ENCODE measurements at places on chromosomes 12 and 14.

DNA sequence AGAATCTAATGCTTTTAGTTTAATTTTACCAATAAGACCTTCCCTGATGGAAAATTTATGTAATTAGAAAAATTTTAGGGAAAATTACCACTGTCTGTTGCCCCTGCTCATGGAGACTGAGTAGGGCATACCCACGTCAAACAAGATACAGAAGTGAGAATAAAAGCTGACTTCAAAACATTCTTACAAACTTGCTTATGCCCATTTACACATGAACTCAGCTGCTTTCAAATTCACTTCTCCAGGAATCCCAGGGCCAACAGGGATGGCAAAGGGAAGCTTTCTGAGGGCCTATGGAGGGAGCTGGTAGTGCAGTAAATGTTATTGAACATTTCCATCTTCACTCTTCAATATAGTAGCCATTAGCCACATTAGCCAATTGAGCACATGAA is 4.8 kb upstream of the NINJ2 start:
- peak; percentile 22 for DNase-seq

DNA sequence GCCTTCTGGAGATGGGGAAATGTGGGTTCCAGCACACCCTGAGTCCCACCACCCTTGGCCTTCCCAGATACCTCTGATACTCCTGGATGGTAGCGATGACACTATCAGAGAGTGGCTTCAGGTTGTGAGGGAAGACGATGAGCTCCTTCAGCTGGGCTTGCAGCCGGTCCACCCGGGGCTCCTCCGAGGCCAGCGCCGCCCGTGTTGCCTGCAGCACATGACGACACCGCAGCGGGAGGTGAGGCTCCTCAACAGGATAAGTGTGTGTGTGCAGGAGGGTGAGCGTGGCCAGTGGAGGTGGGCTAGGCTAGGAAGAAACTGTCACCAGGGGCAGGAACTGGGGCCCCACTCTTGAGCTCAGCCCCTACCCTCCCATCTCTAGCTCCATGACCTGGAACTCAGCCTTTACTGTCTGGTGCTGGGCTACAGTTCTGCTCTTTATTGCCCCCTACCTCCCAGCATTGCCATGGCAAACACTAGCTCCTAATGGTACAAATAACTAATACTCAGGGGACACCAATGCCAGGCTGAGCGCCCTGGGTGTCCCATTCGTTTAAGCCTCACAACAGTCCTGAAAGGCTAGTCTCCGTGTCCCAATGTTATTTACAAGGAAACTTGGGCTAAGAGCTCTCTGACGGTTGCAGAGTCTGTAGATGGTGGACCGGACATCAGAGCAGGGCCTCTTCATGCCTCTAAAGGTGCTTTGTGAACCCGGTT is 64.1 kb downstream of the SYNE3 start:
- peak; percentile 33 for DNase-seq

- DNase-seq, result no peak
Measured at GRCh38 chr12:30106204-30106965, 322.6 kb upstream of the TMTC1 start.

DNA sequence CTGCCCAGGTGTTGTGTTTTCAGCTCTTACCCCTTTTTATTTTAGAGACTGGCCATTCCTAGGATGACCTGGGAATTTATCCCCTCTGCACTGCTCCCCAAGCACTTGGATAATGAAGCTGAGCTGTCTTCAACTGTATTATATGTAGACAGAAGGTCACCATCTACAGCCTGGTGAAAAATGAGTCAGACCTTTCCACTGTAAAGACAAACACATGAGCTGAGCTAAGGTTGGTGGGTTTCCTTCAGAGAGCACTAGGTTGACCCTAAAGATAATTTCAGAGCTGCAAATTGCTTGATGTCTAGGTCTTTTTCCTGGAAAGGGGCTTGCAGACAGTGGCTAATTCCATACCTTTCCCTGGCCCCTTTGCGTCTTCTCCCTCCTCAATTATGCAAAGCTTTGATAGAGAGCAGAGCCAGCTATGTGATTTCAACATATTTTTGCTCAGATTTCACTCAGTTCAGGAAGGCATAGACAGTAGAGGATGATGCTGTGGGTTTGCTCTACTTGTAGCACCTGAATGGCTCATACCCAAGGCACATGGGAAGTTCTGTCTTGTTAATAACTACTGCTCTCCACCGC is 9.2 kb upstream of the IKZF4 start:
- no peak for DNase-seq

DNA sequence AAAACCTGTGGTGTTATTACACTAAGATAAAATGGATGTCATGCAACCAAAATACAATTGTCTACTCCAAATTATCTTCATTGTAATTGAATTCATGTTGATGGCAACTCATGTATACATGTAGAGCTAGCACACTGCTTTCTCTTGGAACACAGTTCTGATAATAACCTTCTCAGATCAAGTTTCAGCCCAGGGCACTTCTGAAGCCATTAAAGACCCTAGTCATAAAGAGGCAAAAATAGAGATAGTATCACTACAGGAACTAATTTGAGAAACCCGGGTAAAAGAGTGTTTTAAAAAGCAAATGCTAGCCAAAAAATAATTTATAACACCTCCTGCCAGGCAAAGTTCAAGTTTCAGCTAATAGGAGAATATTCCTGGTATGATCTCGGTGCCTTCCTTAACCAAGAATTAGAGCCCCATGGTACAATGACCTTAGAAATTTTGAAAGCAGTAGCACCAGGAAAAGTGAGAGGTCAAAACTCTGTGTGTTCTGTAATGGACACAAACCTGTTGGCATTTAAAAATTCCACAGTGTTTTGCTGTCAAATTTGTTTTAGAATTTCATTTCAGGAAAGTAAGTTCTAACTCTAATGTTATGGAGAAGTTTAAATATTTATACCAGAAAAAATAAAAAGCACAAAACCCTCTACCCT is 105.0 kb upstream of the FRMD6 start:
- DNase-seq, result no peak

DNA sequence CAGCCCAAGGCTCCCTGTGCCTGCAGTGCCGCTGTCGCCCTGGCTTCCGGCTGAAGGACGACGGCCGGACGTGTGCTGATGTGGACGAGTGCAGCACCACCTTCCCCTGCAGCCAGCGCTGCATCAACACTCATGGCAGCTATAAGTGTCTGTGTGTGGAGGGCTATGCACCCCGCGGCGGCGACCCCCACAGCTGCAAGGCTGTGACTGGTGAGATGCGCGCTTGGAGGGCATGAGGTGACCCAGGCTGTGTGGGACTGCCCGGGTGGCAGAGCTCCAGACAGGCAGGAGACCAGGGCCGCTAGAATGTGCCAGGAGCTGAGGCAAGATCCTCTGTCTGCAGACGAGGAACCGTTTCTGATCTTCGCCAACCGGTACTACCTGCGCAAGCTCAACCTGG is 19.6 kb upstream of the NXPH4 start:
- no peak for DNase-seq

- no peak for DNase-seq
Measured at GRCh38 chr12:21819236-21819635, 44.7 kb upstream of the KCNJ8 start.

- DNase-seq, result no peak
Measured at GRCh38 chr12:131028587-131029338, 75.1 kb downstream of the ADGRD1 start.

DNA sequence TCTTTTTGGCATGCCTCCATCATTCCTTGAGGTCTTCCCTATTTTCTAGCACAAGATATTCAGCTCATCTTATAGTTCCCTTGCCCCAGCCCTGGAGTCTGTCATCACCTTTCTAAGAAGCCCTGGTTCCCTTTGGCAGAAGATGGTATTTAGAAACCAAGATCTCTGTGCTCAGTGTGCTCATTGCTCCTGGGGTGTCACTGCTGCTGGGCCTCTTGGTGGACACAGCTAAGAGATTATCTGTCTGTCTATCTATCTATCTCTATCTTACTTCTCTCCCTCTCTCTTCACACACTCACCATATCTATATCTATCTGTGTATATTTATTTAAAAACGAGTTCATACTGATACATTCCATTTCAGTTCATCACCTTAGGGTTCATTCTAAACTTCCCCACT is 67.2 kb downstream of the DAO start:
- DNase-seq, result no peak

DNA sequence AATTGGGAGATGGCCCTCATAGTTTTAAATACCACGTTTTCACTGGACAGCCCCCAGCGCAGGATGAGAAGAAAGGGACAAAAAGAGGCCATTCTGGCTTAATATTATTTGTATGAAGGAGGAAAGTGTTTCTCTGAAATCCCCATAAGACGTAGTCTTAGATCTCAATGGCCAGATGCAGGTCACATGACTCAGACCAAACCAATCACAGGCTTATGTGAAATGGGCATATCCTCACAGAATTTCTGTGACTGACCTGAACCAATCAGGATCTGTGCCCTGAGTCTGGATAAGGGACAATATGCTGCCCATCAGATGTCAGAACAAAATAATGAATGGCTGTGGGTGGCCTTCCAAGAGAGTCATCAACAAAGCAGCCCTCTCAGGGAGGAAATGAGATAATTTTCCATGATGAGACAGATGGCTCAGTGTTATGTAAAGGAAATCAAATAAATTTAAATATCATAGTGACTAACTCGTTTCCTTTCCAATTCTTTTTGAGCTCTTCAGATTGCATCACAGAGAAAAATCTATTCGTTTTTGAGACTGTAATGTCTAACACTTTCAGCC is 1009.5 kb upstream of the TMEM132C start:
- no peak for DNase-seq

- no peak for DNase-seq
Measured at GRCh38 chr14:100504372-100505078, 82.7 kb downstream of the BEGAIN start.

DNA sequence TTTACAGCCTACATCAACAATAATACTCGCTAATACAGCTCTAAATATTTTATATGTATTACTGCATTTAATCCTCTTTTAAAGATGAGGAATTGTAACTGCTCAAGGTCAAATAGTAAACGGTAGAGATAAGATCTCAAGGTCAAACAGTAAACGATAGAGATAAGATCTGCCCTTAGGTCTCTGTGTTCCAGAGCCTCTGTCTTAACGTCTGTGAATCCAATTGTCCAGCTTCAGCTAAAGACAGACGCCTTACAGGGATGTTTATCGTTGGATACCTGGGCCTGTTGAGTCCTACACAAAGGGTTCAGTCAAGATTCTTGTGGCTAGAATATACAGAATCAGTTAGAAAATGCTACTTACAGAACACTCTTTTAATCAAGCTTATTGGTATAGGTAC is 20.0 kb downstream of the PYGL start:
- no peak for DNase-seq

DNA sequence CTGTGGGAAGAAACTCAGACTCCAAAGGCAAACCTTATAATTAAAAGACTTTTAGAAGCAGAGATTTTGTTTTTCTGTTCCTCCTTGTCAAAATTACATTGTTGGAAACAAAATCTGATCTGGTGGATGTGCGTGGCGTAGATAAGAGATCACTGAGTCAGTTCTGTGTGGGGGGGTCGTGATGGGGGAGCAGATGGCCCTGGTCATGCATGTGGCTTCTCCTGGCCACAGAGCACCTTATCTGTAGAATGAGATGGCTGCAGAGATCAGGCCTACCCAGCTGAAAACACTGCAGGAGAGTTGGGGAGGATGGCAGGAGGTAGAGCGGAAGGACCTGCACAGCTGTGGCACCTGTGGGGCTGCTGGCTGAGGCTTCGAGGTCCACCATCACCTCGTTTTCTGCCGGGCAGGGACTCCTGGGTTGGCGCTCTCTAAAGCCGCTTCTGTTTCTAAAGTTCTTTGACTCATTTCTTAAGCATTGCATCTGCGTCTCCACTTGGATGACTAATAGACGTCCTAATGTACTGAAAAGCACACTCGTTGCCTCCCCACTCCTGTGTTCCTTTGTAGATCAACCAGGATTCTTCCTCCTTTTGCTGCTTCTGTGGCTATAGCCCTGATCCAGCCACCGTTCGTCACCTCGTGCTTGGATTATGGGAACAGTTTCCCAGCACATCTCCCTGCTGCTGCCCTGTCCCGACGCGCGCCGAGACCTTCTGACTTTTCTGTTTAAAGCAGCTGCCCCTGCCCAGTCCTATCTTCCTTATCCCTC is 93.4 kb downstream of the TSPAN9 start:
- no peak for DNase-seq

GRCh38 chr12:75690296-75690955 is 179.0 kb upstream of the KRR1 start:
- DNase-seq, result no peak

GRCh38 chr12:70240673-70241072 is 2.6 kb upstream of the CNOT2 start:
- DNase-seq, result peak; percentile 26

- DNase-seq, result no peak
Measured at GRCh38 chr12:43965899-43966298, 130.0 kb downstream of the TMEM117 start.

DNA sequence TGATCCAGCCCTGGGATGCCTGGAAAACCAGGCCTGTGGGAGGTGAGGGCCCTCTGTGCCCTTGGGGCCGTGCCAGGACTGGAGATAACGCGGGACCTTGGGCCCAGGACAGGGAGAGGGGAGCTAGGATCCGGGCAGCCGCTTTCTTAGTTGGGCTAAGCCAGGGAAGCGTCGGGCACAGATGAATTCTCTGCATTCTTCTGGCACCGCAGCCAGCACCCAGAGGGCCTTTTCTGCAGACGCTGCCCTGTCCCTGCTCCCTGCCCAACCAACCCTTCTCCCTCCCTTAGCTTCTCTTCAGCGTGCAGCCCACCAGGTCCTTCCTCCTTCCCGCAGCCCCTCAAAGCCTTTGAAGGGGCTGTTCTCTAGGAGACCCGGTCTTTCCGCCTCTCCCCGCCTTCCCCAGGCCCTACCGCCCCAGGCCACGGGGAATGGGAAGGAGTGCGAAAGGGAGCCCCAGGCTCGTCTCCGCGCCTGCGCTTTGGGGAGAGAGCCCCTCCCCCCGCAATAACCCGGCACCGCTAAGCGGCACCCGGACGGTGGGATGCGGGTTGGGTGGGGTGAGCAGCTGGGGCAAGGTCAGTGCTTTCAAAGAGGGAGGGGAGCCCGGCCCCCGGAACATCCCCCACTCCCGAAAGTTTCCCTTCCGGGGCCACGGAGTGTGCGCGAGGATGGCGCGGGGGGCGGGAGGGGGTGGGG is 663 bp downstream of the NCKAP5L start:
- peak; percentile 50 for DNase-seq

- no peak for DNase-seq
Measured at GRCh38 chr12:75087654-75088053, 122.0 kb downstream of the KCNC2 start.

DNA sequence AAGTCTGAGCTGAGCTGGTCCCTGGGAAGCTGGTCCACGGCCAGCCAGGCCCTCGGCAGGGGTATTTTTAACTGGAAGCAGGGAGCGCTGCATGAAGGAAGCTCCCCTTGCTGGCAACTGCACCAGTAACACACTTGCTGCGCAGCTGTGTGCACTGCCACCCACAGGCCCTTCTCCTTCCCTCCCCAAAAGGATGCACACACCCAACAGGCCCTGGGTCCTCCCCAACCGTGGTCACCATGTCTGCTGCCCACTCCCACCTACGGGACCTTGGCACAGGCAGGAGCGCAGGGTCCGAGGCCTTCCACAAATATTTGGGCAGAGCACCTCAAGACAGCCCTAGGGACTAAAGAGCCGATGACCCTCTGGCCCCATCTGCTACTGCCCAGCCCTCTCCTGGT is 157.0 kb upstream of the PRMT8 start:
- no peak for DNase-seq

GRCh38 chr12:106332536-106332935 is 25.0 kb upstream of the POLR3B start:
- no peak for DNase-seq

GRCh38 chr12:14471497-14471896 is 96.2 kb downstream of the PLBD1 start:
- DNase-seq, result no peak

GRCh38 chr12:13609894-13610679 is 371.3 kb downstream of the GRIN2B start:
- DNase-seq, result no peak
